ENCODE measurements at places on chromosomes 12 and 14.

- DNase-seq: no peak
Measured at GRCh38 chr12:86744547-86745212, 488.5 kb upstream of the MGAT4C start.

DNA sequence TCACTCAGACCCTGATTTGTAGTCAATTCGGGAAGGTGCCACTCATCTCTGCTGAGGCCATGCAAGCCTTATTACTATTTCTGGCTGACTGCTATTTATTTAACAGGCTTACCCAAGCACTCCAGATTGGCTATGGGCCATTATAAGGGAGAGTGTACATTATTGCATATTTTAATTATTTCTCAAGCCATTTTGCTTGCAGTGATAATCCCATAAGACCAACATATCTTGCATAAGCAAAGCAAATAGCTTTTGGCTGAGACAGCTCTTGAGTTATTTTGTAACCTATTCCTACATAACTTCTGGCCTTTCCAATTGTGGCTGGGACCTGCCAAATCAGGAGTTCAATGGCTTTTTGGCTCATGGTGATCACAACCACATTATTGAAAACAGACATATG lies 509.6 kb upstream of the USP15 start:
- no peak for DNase-seq

- no peak for DNase-seq
Measured at GRCh38 chr12:6041891-6042290, 82.6 kb downstream of the VWF start.

- DNase-seq: no peak
Measured at GRCh38 chr14:75469606-75470237, 41.9 kb downstream of the JDP2 start.

GRCh38 chr14:56482310-56482911 lies 97.2 kb upstream of the TMEM260 start:
- no peak for DNase-seq

- no peak for DNase-seq
Measured at GRCh38 chr14:39175445-39176262, 600 bp downstream of the PNN start.

DNA sequence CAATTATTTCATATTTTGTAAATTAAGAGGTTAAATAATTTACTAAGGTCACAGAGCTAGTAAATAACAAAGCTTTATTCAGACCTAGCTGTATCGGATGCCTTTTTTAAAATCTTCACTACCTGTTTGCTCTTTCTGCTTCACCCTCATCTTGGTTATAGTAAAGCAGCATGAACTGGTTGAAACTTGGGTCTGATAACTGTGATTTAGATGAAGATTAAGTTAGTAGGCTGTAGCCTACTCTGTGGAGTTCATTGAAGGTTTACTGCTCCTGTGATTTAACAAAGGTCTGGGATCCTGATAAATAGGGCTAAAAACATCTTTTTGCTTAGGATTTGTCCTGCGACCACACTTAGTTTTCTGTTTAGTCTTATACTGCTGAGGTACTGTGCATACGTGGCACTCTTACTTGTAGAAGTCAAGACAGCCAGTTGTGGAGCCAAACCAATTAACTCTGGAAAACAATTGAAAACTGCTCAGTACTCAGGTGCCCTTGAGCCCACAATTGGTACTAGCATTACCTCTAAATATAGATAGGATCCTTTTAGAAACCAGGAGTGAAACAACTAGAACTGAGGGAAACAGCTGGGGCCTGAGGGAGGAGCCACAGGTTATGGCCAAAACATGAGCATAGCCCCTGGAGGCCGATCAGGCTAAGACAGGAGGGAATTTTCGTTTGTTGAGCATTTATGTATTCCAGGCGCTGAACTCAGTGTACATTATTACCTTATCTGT lies 2.3 kb downstream of the SPATS2 start:
- no peak for DNase-seq

- DNase-seq: no peak
Measured at GRCh38 chr12:42639556-42639955, 50.0 kb upstream of the PRICKLE1 start.
